ENCODE measurements at places on chromosomes 3 and 15.

DNA sequence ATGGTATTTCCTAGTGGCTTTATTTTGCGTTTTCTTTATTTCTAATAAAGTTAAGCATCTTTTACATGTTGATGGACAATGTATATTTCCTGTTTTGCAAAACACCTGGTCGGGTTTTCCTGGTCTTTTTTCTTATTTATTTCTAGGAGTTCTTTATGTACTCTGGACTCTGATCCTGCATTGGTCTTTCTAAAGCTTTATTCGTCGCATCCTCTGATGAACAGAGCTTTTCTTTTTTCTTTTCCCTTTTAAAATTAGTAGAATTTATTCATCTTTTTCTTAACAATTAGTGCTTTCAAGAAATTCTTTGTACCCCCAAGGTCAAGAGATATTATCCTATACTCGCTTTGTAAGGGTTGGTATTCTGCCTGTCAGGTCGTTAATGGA, 32.2 kb downstream of the ZDHHC19 start:
- no peak for DNase-seq

DNA sequence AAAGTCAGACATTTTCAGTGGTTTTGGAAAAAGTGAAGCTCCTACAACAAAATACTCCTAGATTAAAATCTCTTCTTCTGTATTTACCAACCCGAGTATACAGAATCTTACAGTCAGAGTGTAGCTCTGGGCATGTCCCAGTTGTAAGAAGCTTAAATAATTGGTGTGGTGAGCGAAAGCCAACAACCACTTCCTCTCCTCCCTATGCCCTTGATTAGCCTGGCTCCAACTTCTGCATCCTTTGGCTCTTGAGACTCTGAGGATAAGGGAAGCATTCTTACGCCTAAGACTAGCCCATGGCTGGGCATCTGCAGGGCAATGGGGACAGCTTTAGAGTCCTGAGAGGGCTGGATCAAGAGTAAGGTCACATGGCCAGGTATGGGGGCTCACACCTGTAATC, 25.5 kb downstream of the RFT1 start:
- DNase-seq, result no peak

DNA sequence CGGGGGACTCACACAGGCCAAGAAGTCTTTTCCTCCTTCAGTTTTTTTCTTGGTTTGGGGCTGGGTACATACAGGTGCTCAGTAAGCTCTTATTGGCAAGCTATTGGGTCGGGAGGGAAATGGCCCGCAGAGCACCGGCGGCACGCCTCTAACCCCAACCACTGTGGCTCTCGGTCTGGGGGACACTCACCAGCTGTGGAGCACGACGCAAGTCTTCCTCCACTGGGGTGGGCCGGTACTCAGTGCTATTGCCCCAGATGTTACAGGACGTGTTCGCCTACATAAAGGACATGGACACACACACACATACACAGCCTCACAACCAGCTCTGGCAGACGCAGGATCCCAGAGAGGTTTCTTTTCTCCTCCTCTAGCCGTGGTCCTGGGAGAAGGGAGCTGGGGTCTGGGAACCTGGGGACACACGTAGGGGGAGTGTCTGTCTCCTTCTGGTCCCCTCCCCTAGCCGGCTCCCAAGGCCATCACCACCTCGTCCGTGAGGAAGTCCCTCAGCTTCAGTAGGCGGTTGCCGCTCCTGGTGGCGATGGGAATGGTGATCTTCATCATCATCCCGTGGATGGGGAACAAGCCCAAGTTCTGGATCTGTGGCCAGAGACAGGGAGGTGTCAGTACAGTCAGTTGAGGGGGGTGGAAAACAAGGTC, 33.4 kb downstream of the FEM1B start:
- no peak for DNase-seq

DNA sequence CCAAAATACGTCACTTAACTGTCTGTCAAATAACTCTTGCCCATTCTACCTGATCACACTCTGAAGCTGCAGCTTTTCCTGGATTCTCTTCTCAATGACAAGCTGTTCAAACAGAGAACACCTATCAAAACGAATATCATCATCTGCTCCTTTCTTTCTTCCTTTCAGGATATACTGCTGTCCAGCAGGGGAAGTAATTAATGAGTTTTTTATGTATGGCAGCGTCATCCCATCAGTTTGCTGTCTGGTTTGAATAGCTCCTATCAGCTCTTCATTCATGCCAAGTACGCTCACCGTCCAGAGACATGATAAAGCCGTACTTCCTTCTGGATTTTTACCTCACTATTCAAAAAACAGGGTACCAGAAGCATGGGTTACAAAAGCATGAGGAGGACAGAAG, at the start of gene CHRM5:
Gene CHRM5 (plus strand): TSS at position 274 of the 400 bp plus-strand sequence. CDS start 94,221 bp downstream, outside the sequence.
- DNase-seq, result no peak

DNA sequence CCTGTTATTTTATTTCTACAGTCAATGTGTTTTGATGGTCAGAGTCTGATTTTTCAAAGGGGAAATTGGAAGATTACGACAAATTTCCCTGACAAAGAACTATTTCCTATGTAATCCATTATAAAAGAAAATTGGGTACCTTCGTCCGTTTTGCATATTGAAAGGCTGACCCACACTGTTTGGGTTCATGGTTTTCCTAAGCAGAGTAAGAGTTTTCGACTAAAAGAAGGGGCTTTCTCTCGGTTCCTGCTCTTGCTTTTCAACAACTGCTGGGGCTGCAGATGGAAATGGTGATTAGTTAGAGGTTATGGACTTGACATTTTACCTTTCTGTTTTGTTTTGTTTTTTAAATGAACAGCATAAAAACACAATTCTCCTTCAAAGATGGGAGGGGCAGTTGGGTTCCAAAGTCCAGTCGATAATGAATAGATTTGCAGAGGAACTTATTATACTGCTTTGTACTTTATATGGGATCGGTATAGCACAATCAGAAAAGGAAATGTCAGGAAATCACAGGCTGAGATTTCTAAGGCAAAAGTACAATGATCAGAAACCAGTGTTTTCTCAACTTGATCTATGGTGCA, 978 bp downstream of the KCNMB2 start:
- no peak for DNase-seq

- DNase-seq, result no peak
These were observed 33.0 kb upstream of the NR2E3 start for GRCh38 chr15:71777216-71777943.

Measured in NAMALWA (cell line).